ENCODE measurements at places on chromosomes 16 and 17.

DNA sequence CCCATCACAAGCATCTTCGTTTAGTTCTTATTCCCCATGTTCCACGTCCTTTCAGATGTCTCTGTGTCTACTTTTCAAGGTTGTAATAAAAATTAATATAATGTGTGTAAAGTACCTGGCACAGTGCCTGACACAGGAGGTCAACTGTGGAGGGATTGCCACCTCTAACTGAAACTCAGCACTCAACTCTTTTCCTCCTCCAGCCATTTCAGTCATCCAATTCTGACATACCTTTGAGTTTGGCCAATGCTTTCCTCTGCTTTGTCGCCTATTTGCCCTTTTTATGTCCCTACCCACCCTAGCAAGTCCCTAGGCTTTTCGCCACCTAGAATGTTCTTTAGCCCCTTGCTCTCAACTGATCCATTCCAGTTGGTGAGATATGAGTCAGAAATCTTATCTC lies 1.6 kb downstream of the UBE2Z start:
- DNase-seq = no peak

- DNase-seq = no peak
Measured at GRCh38 chr17:226108-227077, 44.9 kb upstream of the DOC2B start.

GRCh38 chr17:1203967-1204291 lies 24.1 kb upstream of the ABR start:
- no peak for DNase-seq

DNA sequence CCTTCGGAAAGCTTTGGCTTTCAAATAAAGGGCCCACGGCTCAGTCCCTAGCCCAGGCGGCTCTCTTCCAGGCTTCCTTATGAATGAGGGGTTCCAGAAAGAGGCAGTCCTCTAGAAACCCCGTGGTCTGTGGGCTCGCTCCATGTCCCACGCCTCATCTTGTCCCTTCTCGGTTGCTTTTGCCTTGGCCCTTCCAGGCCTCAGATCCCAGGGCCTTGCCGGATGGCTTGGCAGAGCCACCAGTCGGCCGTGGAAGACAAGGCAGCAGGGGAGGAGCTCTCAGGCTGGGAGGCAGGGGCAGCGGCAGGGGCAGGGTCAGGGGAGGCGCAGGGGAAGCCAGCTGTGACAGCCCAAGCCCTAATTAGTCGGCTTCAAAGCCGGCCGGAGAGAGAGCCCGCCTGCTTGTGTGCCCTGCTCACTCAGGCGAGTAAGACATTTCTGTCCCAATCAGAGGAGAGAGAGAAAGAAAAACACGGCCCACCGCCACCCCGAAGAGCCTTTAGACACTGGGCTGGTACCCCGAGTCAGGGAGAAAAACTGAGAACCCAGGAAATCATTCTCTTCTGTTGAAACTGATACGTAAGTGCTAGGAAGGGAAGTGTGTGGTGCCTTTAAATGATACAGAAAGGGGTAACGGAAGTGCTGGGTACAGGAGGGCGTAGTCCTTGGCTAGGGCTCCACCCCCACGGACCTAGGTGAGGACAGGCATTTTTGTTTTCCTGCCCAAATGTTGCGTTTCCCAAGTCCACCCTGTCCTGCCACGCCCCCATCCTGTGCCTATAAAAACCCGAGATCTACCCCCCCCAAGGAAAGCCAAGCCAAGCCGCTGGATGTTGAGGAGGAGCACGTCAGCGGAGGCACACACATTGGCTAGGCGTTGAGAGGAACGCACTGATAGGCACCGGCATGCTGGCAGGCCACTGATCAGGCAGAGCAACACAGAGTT lies 27.8 kb upstream of the MEIOC start:
- no peak for DNase-seq

GRCh38 chr16:203246-203645 lies 23.0 kb downstream of the HBQ1 start:
- no peak for DNase-seq

DNA sequence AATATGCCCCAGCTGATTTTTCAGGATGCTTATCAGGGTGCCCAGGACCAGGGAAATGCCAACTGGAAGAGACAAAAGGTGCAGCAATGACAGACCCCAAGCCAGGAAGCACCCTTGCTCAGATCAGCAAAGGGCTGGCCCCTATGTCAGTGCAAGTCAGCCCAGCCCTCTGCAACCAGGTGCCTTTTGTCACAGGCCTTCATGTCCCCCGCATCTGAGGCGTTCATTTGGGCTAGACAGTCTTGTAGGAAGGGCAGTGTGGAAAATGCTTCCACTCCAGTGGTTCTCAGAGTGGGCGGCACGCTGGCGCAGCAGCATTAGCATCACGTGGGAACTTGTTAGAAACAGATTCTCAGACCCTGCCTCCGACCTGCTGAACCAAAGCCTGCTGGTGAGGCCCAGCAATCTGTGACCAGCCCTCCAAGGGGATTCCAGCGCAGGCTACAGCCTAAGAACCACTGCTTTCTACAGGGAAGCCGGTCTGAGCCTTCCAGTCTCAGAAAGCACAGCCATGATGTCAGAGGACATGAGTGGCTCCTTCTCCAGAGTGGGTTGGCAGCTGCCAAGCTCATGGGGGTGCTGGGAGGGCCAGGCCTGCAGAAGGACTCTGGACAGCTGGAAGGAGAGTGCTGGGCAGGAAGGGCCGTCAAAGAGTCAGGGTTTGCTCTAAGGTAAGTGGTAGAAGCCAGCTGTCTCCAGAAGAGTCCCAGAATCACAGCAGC lies 13.1 kb downstream of the SLC47A2 start:
- no peak for DNase-seq

GRCh38 chr17:19650826-19651225 lies 2.3 kb downstream of the ALDH3A2 start:
- DNase-seq = peak; percentile 33

DNA sequence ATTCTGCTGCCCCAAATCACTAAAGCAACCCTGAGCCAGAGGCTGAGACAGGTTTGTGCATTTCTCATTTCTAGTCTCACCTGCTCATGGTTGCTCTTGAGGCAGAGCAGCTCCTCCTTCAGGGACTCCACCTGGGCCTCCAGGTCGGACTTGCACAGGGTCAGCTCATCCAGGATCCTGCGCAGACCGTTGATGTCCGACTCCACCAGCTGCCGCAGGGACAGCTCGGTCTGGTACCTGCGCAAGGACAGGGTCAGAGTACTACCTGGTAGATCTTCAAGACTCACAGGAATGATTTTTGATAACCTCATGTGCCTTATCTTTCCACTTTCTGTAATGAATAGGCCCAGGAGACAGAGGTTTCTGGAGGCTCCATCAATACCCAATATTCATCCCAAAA lies 1.1 kb downstream of the KRT31 start:
- no peak for DNase-seq

- peak; percentile 24 for DNase-seq
Measured at GRCh38 chr16:27795992-27796614, 246.2 kb downstream of the KATNIP start.

DNA sequence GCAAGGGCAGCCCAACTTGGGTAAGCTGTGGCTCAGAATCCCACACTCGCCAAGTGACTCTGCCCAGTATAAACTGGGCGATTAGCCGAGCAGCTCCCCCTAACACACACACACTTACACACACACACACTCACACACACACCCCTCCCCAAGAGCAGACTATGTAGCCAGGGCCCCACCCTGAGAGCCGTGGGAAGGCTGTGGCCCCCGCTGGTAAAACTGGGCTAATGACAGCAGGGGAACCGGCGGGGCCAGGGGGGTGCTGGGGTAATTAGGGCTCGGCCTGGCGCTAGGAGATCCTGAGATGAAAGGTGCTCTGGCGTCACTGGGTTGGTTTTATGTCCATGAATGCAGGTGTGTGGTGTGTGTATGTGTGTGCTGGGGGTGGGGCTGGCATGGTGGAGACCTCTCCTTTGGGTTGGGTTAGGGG lies 1.1 kb upstream of the THRA start:
- DNase-seq = no peak

DNA sequence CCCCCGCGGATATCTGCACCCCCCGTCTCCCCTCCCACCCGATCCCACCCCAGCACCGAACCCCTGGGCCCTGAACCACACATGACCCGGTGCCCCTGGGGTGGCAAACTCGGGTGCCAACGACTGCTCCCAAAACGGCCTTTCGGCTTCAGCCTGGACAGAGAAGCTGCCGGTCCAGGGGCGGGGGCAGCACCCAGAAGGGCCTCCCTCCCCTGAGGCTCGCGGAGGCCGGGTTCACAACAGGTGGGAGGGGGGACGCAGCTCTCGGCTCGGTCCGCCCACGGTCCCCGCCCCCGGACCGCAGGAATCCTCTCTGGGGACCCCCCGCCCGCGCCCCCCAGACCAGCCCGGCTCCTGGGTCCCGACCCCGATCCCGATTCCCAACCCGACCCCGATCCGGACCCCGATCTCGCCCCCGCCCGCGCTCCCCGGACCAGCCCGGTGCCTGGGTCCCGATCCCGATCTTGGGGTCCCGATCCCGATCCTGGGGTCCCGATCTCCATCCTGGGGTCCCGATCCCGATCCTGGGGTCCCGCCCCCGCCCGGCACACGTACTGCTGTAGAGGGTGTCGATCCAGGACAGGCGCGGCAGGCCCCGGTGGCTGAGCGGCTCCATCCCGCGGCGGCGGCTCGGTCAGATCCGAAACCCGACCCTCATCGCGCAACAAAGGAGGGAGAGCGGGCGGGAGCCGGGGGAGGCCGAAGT lies 516 bp downstream of the ABR start:
- DNase-seq = no peak

DNA sequence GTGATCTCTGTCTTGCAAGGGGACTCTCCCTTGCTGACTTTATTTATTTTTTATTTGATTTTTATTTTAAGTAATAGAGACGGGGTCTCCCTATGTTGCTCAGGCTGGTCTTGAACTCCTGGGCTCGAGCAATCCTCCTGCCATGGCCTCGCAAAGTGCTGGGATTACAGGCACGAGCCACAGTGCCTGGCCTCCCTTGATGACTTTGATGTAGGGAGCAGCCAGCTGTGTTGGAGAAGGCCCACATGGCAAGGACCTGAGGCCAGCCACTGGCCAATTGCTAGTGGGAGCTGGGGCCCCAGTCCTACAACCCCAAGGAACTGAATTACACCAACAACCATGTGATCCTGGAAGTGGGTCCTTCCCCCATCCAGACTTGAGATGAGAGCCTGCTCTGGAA lies 81.8 kb downstream of the CNGB1 start:
- DNase-seq = no peak

DNA sequence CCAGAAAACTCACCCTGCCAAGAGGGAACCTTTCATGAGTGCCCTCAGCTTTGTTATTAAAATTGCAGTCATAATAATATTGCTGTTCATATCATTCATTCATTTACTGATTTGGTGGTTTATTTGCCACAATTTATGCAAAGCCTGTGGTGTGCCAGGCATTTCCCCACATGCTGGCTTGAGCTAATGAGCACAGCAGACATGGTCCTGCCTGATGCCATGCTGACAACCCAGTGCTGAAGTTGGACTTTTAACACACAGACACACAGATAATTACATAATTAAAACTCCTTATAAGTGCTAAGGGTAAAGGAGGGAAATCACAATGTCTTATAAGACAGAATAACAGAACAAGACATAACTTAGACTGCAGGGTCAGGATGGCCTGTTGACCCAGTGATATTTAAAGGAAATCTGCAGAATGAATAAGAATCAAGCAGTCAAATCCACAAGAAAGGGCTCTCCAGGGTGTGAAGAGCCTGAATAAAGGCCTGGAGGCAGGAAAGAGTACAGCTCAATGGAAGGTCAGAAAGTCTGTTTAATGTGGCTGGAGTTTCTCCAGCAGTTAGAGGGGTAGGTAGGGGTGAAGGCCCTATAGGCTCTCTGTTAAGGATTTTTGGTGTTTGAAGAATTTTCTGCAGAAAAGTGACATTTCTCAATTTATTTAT lies 196.9 kb upstream of the CDH11 start:
- DNase-seq = no peak

DNA sequence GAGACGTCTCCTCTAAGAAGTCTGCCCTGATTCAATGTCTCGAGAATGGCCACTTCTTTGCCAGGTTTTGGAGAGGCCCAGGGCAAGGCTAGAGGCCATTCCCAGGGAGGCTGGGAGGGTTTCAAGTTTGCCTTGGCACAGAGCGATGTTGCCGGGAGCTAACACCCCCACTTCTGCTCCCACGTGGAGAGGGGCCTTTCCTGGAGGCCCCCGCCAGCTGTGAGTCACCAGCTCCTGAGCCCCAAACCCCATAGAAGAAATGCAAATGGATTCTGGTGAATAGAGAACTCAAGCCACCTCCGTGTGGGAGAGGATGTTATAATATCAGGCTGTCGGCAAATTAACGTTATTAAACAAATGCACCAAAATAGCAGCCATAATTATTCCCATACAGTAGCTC lies 62.2 kb downstream of the CACNG5 start:
- no peak for DNase-seq

- DNase-seq = no peak
Measured at GRCh38 chr16:4606354-4606753, 8.3 kb downstream of the UBALD1 start.

DNA sequence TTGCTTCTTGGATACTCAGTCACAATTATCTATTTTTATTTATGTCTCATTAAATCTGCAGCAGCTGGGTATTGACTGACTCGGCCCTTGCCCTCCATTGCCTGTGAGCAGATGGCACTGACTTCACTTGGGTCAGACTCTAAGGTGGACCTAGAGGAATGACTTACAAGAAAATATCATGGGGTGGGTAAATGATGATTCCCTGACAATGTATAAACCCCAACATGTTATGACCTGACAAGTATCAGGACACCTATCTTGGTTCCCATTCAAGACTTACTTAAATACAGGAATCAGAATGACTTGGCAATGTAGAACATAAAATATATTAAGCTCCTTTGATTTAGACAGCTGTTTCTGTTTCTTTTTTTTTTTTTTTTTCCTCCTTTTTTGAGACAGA lies 953.5 kb downstream of the CDH11 start:
- DNase-seq = no peak

DNA sequence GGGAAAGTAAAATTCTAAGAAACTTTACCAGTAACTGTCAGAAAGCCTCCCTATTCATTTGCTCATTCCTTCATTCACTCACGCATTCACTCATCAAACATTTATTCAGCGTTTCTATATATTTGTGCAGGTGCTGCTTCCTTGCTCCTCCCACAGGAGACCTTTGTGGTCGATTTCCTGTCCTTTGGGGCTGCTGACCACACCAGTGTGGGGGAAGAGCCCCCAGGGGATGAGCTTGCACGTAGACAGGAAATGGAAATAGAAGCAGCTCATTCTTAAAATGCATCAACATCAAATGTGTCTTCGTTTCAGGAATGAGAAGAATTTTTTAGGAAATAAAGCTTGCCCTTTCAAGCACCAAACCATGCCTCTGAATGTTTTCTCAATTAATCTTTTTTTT lies 9.6 kb downstream of the PIK3R6 start:
- DNase-seq = no peak

GRCh38 chr16:71460236-71460635 lies 1.8 kb downstream of the ZNF23 start:
- peak; percentile 86 for DNase-seq
